ENCODE measurements at places on chromosomes 7 and 10. TPM values are rescaled to one million over a fixed set of nuclear protein-coding genes. Genes with fewer than 3 reads are reported as not detected.

Gene DOCK1
- 43.5 TPM for total RNA-seq

Gene SEMA3E
- 2.5 TPM for total RNA-seq

Gene LDB1
- 48.3 TPM for total RNA-seq

Gene H2BK1
- total RNA-seq = not detected

DNA sequence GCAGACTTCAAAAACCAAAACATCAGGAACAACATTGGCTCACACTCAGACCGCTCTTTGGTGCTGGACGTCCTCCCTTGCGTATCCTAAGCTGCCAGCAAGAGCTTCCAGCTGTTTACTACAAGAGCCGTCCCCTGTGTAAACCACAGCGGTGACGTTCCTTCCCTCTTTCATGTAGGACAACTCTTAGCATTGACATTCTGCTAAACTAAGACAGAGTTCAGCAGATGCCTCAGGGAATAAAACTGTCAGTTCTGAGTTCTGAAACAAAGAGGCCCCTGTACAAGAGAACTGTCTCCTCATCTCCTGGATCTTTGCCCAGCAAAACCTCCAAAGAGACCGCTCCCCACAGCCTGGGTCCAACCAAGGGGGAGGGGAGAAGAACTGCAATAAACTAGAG lies 57.8 kb upstream of the OPALIN start:
- H3K4me1 ChIP-seq = peaks cover 31% of the 10 kb centered on the region
- no peak overlapping the region for H3K4me3 ChIP-seq
- H3K36me3 ChIP-seq = no peaks in the 10 kb centered on the region
- peak; percentile 87 for DNase-seq
- peaks cover 33% of the 10 kb centered on the region for H3K27me3 ChIP-seq

GRCh38 chr7:129775695-129776361 lies 164.3 kb downstream of the NRF1 start:
- peaks cover 49% of the 10 kb centered on the region for H3K4me1 ChIP-seq
- peaks cover 74% of the 10 kb centered on the region for H3K27me3 ChIP-seq
- H3K4me3 ChIP-seq = no peak overlapping the region
- no peak overlapping the region for H3K27ac ChIP-seq

- no peaks in the 10 kb centered on the region for H3K4me1 ChIP-seq
- H3K27ac ChIP-seq = no peak overlapping the region
- DNase-seq = no peak
- peaks cover 20% of the 10 kb centered on the region for H3K36me3 ChIP-seq
- no peaks in the 10 kb centered on the region for H3K27me3 ChIP-seq
- no peak overlapping the region for H3K4me3 ChIP-seq
Measured at GRCh38 chr7:103100348-103100747, 25.4 kb downstream of the ARMC10 start.
